K562 (cell line): ENCODE measurements at places on chromosomes 1 and 21. TPM values are rescaled to one million over a fixed set of nuclear protein-coding genes. Genes with fewer than 3 reads are reported as not detected.

DNA sequence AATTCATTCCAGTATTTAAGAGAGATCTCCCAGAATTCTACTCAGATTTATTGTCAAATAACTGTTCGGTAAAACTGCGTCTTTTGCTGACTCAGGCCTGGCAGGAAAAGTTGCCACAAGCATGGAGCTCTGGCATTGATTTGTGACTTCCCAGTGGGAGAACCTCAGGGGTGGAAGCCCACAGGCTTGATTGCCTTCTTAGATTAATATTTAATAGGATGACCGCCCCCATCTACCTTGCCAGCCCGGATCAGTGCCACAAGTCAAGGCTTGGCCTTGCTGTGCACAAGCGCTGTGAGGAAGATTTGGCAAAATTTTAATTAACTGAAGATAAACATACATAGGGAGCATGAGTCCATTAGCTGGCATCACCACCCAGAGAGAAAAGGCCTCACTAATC is 93.5 kb downstream of the LRIG2 start:
- DNase-seq = no peak

DNA sequence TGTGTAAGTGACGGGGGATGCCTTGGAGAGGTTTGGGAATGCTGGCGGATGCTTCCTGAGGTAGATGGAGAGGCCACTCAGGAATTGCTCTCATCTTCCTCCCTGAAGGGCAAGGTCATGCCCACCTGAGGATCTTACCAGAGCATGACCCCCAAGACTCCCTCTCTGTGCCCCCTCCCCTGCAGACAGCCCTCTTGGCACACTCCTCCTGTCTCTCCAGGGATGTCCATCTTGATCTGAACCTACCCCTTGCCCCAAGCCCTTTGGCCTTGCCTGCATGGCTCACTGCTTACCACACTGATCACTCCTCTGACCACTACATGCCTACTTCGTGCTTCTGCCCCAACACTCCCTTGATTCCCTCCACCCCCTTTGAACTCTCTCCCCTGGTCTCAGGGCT is 17.9 kb upstream of the MPL start:
- no peak for DNase-seq

DNA sequence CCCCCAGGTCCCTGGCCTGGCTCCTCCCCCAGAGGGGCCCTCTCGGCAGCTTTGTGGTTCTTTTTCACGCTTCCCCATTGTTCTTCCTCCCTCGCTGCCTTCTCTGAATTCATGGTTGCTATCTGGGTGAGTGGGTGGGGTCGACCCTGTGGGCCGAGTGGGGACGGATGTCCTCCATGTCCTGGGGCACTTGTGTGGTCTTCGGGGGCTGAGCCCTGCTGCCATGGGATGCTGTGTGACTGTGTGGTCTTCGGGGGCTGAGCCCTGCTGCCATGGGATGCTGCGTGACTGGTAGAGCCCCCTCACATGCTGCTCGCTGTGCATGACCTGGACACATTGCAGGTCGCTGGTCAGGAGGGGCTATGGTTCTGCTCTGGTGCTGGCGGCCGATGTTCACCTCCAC is 21.6 kb upstream of the DIP2A start:
- no peak for DNase-seq

GRCh38 chr1:17020502-17020901 is 8.8 kb upstream of the ATP13A2 start:
- no peak for DNase-seq

GRCh38 chr1:168989985-168990384 is 116.5 kb upstream of the ATP1B1 start:
- DNase-seq = no peak

DNA sequence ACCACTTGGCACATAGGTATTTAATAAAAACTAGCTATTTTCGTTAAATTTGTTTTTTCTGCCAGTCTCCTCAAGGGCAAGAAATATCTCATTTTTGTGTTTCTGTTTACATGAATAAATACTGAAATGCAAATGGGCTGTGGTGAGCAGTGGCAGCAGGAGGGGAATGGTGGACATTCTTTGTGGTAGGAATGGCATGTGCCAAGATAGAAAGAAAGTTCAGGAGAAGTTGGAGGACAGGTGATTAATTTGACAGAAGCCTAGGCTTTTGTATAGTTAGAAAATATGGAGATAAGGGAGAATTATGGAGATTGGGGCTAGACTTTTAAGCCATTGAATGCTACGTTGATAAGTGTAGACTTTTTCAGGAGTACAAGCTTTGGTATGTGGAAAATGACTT is 8.6 kb downstream of the RAP1A start:
- no peak for DNase-seq

GRCh38 chr21:29523646-29524045 is 224.9 kb downstream of the BACH1 start:
- no peak for DNase-seq

DNA sequence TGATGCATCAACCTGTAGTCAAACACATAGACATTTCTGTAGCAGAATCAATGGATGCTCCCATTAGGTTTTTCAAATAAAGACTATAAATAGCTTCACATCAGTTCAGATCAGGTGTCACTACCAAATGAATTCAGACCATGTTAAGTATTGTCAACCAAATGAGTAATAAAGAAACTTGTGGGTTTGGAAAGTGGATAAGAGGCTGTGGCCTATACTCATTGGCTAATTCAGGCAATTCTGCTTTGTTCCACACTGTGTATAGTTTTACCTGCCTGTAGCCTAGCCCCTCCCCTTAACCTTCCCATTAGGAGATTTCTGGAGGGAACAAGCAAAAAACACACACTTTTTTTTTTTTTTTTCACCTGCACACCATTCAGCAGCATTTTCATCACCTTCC is 321.2 kb downstream of the HLX start:
- no peak for DNase-seq

GRCh38 chr1:54456921-54457529 is 50.8 kb upstream of the SSBP3 start:
- no peak for DNase-seq

DNA sequence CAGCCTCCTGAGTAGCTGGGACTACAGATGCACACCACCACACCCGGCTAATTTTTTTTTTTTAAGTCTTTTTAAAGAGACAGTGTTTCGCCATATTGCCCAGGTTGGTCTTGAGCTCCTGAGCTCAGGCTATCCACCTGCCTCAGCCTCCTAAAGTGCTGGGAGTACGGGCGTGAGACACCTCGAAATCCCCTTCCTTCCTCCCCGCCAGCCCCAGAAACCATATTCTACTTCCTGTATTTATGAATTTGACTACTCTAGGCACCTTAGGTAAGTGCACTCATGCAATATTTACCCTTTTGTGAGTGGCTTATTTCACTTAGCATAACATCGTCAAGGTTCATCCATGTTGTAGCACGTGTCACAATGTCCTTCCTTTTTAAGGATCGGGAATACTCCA is 6.9 kb upstream of the LRP8 start:
- no peak for DNase-seq

DNA sequence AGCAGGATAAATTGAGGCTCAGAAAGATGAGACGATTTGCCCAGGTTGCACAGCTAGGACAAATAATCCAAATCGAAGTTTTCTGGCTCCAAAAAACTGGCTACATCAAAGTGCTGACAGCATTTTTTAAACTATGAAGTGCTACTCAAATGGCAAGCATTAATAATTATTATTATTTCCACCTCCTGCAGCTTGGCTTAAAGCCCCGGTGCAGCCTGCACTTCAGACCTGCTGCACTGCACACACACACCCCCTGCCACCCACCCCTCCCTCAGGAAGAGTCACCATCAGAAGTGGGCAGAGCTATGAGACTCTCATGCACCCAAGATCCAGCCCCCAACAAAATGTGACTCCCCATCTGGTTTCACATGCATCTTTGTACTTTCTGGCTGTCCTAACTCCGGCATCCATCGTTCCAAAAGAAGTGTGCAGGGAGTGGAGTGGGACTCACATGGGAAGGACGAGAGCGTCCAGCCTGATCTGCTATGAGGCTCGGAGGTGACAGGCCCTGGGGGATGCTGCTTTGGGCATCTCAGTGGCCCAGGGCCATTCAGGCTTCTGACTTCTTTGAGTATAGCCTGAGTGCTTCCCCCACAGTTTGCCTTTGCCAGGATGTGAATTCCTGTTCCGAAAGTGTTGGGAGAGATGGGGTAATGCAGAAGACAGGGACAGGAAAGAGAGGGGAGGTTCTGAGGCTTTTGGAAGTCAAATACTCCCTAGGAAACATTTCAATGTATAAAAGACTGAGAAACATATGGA is 65.0 kb upstream of the FAM20B start:
- DNase-seq = no peak

DNA sequence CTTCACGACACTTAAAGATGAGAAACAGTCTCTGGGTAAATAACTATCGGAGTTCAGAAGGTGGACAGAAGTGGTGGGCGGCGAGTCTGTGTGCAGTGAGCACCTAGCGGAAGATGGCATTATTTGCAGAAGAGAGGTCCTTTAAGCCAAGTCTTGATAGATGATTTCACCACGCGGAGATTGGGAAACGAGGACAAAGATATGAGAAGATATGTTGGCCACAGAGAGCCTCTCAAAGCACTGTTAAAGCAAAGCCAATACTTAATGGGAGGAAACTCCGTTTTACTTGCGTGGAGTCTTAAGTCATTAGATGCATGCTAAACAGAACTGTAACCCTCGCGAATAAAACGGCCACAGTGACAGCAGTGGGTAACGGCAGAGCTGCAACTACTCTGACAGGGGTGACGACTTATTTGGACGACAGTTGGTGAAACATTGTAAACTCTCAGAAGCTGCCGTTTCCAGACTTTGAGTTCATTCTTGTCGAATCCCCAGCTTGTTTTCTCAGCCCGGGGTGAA is 577 bp upstream of the CEP350 start:
- DNase-seq = peak; percentile 19

DNA sequence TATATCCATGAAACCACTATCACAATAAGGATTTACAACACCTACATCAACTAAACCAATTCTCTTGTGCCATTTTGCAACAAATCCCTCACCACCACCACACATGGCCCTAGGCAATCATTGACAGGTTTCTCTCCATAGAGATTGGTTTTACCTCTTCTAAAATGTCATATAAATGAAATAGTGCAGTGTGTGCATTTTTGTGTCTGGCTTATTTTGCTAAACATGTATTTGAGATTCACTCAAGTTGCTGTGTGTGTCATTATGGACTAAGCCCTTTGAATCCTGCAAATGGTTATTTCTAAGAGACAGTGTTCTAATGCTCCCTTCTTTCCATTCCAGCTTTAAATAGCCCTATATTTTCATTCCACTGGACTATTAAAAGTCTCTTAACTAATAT is 179.7 kb upstream of the LRRC7 start:
- no peak for DNase-seq

DNA sequence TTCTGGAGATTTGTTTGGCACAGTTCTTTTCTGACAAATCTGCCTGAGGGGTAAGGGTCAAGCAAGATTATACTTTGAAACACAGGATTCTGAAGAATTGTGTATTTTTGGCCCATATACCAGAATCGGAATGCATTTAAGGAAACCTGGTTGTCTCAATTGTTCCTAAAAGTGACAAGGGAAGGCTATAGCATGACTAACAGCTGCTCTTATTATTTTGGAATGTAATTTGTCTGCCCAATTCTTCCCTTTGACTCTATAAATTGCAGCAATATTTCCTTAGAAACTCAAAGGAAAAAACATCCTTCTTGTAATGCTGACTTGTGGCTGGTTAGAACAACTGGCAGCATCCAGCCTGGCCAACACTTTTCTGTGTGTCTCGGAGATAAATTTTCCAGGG is 15.8 kb upstream of the VCAM1 start:
- DNase-seq = no peak

DNA sequence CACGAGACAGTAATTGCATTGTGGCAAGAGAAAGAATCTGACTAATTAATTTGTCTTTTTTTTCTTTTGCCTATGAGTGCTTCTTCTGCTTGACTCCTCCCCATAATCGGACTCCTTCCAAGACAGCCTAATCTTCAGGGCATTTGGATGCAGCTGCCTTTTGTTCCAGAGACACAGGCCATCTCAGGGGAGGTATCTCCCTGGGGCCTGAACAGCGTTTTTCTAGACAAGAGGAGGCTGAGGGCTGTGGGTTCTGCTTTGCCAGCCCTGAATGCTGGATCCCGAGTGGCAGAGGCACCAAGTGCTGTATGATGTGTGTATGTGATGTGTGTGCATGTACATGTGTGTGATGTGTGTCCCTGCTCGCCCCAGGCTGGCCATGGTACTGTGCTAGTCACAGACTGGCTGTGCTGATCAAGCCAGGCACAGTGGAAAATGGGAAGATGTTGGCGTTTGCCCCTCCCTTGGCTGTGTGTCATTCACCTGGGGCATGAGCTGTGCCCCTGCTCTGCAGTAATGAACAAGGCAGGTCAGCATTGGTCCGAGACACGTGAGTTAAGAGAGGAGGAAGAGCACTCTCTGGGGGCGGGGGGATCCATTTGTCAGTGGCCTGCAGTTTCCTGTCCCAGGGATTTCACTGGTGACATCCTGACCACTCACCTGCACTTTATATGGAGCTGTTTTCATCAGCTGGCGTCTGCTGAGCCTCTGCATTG is 77.2 kb downstream of the ADARB1 start:
- no peak for DNase-seq

DNA sequence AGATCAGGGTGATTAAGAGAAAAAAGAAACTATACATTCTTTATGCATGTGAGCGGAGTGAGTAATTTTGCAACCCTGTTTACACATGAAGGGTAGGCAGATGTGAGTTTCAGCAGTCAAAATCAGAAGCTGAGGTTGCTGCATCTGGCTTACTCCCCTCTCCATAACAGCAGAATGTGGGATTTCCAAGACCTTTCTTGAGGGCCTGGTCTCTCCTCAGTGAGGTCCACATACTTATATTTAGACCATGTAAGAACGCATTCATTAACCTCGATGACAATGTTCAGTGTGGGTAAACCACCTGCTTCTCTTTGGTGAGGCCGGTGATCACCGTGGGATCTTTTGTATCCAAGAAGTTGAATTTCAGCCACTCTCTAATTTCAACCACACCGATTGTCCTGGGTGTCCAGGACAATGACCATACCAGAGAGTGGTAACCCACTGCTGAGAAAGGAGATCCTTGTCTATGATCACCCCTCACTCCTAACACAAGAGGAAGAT is 18.7 kb upstream of the RAP1A start:
- no peak for DNase-seq

Gene HPCAL4
- 0.04 TPM in 2 replicates for total RNA-seq

Gene CDA
- not detected in 2 replicates for total RNA-seq

Gene C1orf185
- not detected in 2 replicates for total RNA-seq

Gene PM20D1
- total RNA-seq = not detected in 2 replicates

Gene CHRM3
- 0.11 TPM in 1 of 2 replicates, not detected in the other for total RNA-seq

Gene SH2D1B
- 5.4 and 6.3 TPM in 2 replicates for total RNA-seq

Gene GCSAML
- total RNA-seq = not detected in 2 replicates

Gene SLC35E2B
- total RNA-seq = 38.9 and 44.6 TPM in 2 replicates
